AG04449 (cell line): ENCODE measurements at places on chromosomes 6 and 20.
A peak's percentile ranks its signal among the peaks of the same experiment; 100 is the strongest.

GRCh38 chr6:107532706-107533105 is 42.8 kb downstream of the SOBP start:
- no peak for DNase-seq

DNA sequence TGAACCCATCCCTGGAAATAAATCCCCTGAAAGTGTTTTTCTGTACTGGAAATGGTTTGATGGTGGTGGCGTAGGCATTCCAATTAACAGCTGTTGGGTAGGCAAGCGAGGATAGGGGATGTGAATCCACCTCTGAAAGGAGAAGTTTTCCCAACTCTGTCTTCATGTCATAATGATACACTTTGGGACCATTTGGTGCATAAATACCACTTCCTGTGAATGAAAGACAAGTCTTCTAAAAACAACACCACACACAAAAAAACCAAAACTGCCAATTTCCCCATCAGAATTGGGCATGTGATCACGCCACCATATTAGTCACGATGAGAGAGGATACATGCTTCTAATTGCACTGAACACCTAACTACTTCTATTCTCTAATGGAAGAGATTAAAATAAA is 6.4 kb downstream of the VNN2 start:
- DNase-seq = no peak

DNA sequence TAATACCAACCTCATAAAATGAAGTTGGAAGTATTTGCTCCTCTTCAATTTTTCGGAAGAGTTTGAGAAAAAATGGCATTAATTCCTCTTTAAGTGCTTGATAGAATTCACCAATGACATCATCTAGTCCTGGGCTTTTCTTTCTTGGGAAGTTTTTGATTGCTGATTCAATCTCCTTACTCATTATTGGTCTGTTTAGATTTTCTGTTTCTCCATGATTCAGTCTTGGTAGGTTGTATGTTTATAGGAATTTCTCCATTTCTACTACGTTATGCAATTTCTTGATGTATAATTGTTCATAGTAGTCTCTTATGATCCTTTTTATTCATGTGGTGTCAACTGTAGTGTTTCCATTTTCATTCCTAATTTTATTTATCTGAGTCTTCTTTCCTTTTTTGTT is 176.9 kb upstream of the PRND start:
- DNase-seq = peak; percentile 44

- no peak for DNase-seq
Measured at GRCh38 chr20:10347086-10347880, 86.7 kb downstream of the MKKS start.

- no peak for DNase-seq
Measured at GRCh38 chr6:112100561-112100960, 13.2 kb downstream of the FAM229B start.

GRCh38 chr20:38804682-38805501 is 605 bp upstream of the PPP1R16B start:
- no peak for DNase-seq

- DNase-seq = no peak
Measured at GRCh38 chr20:16170406-16170971, 402.8 kb downstream of the KIF16B start.

DNA sequence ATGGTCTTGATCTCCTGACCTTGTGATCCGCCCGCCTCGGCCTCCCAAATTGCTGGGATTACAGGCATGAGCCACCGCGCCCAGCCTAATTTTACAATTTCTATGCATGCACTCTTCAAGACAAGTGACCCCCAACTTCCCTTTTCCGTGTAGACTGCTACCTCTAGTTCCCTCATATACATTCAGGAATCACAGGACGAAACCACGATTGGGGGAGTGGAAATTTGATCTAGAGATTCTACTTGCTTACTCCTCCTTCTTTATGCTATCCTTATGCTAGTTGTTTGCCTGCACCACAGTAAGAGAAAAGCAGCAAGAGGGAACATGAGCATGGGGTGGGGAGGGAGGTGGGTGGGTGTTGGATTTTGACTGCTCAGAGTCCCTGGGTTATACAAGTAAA is 34.9 kb downstream of the OSTM1 start:
- no peak for DNase-seq

DNA sequence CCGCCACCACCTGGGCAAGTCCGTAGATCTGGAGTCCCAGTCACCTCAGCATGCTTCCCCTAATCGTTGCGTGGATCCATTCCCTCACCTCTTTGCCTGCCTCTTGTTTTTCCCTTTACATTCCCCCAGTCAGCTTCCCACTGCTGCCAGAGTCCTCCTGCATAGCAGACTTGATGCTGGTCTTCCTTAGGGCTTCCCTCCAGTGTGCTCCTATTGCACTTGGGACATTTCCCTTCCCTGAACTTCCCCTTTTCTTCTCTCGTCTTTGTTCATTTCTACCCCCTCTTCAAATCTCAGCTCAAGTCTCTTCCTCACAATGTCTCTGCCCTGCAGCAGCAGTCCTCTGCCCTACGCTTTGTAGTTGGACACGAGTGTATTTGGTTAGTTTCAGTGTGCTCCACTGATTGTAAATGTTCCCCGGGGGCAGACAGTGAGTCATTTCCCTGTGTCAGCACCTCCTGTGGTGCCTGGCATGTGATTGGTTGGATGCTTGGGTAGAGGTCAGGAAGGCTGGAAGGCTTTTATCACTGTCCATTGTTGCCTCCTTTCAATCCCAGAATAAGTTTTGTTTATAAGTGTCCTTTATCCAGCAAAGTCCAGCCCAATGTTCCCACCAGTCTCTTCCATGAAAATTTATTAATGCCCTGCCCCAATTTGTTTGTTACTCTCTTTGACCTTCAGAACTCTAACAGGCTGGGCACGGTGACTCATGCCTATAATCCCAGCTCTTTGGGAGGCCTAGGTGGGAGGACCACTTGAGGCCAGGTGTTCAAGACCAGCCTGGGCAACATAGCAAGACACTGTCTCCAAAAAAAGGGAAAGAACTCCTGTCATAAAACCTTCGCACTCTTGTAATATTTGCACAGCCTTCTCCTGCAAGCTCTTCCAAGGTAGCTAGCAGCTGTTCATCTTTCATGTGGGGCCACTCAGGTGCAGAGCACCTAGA is 38.3 kb downstream of the FAM120B start:
- DNase-seq = peak; percentile 5

DNA sequence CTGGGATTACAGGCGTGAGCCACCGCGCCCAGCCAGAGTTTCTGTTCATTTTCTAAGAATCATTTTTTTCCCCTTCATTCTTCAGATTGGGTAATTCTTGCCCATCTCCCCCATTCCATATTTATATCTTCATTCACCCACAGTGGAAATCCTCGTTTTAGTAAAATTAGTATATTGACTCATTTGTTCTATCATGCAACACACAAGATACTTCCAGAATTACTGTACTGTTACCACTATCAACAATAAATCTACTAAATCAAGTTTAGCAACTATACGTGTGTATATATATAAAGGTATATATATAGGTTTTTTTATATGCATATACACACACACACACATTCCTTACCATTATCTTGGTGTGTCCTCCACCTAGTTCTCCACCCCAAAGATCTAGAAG is 41.2 kb upstream of the KCNG1 start:
- no peak for DNase-seq
